ENCODE measurements at places on chromosomes 7 and 10.

DNA sequence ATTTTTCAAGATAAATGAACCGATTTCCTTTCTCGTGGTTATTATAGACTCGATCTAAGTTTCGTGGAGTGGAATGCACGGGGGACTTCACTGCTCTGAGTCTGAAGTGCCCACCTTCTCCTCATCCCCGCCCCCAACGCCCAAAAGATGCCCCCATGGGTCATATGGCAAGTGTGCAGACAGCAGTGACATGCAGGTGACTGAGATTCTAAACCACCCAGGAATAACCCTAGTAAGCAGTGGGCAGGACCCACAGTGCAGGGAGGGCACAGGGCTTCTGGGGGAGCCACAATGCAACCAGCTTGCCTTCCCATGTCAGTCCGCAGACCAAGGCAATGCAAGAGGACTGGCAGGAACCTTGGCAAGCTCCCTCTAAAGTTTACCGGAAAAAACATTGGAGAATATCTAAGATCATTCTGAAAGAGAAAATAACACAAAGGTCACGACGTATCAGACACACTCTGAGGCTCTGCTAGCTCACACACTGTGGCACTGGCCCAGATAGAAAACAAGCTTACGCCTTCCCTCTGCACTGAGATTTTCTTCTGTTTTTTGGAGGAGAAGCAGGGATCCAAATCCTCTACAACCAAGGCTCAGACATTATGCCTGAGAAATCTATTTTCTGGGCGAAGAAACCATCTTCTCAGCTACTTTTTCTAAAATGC lies 239.6 kb downstream of the MAD1L1 start:
- DNase-seq, result no peak

- DNase-seq, result no peak
Observed at GRCh38 chr7:112437072-112437471, 13.2 kb upstream of the IFRD1 start.

GRCh38 chr10:34722404-34722803 lies 92.7 kb downstream of the PARD3 start:
- DNase-seq, result no peak

DNA sequence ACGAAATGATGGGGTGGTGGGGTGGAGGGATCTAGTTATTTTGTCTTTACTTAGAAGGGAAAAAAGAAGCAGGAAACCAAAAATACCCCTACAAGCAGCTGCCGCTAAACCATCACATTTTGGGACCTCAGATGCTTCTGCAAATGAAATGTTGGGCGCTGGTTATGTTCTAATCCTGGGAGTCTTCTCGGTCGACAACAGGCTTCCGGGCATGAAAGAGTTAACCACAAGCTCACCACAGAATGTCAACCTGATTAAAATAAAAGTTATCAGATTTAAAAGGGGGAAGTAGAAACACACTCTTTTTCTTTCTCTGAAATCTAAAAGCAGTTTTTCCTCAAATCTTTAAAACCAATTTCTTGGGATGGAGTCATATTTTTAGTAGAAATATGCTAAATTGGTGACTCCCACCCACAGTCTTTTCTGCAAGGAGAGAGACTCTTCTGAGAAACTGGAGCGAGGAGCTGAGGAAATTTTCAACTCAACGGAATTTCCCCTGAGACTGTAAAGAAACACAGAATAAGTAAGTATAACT lies 16.8 kb downstream of the IL2RA start:
- DNase-seq, result no peak

DNA sequence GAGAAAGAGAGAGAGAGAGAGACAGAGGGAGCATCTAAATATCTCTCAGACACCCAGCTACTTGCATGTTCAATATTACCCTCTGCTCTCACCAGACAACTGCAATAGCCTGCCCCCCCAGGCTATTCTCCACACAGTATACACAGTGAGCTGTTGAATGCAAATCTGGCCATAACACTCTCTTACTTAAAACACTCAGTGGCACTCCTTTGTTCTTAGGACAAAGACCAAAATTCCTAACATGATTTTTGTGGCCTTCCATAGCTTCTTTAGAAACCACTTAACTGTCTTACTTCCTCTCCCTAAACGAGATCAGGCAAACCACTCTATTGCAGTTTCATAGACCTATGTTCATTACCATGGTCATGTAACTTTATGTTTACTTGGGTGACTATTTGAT lies 903.6 kb upstream of the AUTS2 start:
- DNase-seq, result no peak

- no peak for DNase-seq
Observed at GRCh38 chr10:101573885-101574753, 13.9 kb downstream of the POLL start.

DNA sequence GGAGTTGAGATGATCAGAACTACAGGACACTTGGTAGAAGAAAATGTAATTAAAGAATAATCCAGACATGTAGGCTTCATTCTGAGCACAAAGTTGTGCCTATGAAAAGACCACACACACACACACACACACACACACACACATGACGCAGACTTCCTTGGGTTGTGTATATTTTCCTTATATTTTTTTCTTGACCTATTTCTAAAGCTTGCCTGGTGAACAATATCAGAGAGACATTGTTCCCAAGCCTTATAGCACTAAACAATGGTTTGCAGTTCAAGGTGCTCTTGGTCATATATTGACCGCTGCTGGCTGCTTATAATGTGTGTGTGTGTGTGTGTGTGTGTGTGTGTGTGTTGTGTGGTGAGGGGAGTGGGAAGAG lies 202.7 kb downstream of the PRPF18 start:
- DNase-seq, result no peak

DNA sequence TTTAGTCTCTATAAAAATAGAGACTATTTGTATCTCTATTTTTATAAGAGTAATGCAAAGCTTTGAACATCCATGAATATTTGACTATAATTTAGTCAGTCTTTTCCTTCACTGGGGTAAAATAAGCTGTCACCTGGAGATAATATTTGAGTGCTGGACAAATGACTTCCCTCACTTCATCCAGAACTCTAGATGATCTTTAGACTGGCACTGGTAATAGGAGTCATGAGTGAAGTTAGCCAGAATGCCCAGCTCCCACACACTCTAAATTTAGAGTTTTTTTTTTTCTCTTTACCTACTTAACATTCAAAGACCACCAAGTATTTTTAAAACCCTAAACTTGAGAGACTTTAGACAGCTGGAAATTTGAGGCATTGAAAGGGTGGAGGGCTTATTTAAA lies 100.7 kb downstream of the LSMEM1 start:
- DNase-seq, result no peak

DNA sequence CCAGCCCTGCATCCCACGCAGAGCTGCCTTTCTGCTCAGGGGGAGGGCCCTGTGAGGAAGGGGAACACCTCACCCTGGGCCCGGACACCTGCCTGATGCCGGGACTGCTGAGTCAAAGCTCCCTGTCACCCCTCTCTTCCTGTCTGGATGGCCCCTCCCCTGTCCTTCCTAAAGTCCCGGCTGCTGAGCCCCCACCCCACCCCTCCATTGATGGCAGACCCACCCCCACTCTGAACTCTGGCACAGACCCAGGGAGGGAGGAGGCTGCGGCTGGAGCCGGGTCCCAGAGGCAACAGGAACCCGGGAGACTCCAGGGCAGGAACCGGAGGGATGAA lies 78.7 kb downstream of the ELFN1 start:
- no peak for DNase-seq

GRCh38 chr10:102419269-102420180 lies 940 bp upstream of the PSD start:
- peak; percentile 88 for DNase-seq

DNA sequence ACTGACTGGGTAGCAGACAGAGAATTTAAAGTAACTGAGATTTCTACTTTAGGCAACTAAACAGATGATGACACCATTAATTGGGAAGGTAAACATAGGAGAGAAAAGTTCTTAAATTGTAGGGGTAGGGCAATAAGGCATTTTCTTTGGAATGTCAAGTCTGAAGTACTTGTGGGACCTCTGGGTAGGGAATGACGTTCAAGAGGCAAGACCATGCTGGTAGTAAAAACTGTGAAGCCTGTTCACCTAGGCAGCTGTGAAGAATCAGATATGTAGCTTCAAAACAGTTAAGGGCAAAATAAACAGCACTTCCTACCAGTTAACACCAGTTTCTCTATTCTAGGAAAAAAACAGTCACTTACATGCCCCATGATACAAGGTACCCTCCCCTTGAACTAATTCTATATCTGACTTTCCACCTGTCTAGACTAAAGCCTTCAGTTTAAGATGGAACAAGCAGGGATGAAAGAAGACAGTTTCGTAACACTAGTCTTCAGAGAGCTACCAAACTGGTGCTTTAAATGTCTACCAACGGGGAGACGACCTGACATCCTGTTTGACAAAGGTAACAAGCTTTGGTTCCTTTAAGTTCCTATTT lies 63.1 kb upstream of the KCNIP2 start:
- DNase-seq, result no peak

- DNase-seq, result no peak
Observed at GRCh38 chr7:6725003-6725402, 18.3 kb upstream of the ZNF12 start.

DNA sequence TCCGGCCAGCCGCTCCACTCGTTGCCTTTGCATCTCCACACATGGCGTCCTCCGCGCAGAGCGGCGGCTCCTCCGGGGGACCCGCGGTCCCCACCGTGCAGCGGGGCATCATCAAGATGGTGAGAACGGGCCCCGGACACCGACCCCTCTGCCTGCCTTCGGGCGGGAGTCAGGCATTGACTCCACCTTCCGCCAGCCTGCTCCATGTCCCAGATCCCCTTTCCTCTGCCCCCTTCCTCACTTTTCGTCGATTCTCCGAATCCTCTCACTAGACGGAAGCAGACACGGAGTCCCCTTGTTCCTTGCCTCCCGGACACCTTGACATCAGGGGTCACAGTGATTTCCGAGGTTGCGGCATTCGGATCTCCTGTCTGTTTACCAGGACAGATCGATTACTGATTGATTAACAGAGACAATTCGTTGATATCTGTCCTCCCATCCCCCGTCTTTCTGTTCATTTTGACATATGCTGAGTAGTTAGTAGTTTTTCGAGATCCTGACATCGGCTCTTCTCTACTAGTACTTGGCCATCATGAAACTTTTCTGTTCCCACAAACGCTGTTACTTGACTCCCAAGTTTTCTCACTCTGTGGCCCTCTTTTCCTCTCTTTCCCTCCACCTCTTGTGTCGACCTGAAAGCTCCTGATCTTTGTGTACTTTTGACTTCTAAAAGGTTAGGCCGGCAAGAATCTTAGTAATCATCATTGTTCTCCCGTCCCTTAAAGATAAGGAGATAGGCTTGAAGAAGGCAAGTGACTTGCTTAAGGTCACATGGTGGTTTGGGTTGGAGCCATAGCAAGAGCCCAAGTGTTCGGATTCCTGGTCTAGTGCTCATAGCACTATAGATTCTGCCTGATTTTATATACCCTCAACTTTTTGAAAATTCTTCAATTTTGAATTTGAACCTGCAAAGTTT lies 597 bp downstream of the SND1 start:
- DNase-seq, result no peak

- DNase-seq, result no peak
Observed at GRCh38 chr10:91345716-91346115, 64.4 kb upstream of the HECTD2 start.

- DNase-seq, result no peak
Observed at GRCh38 chr7:35336444-35336843, 82.5 kb upstream of the TBX20 start.

DNA sequence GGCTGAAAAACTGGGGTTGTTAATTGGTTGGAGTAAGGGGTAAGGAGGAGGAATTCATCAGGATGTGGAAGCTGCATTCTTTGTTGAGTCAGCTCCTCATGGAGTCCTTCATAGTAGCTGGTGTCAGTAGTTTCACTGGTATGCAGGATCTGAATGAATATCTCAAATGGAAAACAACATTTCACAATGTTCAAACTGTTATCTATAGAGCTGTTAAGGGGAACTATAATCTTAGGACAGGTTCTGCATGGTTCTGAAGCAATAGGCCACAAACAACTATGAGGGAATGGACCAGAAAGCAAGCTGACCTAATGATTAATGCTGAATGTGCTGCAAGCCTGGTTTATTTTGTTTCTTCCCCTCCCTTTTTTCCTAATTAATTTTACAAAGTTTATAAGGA lies 225.8 kb downstream of the IPMK start:
- no peak for DNase-seq

DNA sequence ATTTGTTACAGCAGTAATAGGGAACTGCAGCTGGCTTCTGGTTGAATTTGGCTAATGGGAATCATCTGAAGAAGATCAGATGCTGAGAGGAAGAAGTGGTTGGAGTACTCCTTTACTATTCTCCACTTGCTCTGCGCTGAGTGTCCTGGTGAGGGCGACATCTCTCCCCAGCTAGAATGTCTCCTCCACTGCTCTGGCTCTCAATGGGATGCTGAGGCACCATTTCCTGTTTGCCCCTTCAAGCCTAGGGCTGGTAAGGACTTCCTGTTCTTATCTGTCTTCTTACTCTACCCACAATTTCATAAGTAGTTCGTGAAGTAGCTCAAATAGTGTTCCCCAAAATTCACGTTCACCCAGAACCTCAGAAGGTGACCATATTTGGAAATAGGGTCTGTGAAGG lies 43.2 kb upstream of the TES start:
- no peak for DNase-seq

GRCh38 chr7:66974986-66975590 lies 20.3 kb downstream of the SBDS start:
- DNase-seq, result no peak

DNA sequence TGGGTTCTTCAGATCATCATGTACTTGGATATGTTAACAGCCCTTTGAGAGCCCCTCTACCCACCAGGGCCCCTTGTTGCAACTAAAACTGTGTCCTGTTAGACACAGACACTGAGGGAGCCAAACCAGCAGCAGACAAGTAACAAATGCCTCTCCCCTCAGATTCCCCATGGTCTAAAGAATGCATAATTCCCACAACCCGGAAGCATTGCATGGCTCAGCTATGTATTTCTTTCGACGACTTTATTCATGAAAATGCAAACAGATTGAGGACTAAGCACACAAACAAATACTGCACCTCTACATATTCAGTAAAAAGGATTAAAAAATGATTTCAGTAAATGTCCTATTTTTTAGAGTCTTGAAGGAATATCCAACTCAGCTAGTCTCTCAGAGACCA lies 70.1 kb upstream of the HECW1 start:
- DNase-seq, result no peak

DNA sequence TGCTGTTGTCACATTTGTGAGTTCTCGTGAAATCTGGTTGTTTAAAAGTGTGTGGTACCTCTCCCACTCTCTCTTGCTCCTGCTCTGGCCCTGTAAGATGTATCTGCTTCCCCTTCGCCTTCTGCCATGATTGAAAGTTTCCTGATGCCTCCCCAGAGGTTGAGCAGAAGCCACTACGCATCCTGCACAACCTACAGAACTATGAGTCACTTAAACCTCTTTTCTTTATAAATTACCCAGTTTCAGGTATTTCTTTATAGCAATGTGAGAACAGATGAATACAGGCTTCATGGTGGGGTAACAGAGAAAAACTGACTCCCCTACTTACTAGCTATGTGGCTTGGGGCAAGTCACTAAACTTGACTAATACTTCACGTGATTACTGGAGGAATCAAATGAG lies 18.0 kb upstream of the STEAP4 start:
- DNase-seq, result no peak

Measured in glutamatergic neuron (in vitro differentiated cells).